ENCODE measurements at places on chromosomes 1 and 21.

DNA sequence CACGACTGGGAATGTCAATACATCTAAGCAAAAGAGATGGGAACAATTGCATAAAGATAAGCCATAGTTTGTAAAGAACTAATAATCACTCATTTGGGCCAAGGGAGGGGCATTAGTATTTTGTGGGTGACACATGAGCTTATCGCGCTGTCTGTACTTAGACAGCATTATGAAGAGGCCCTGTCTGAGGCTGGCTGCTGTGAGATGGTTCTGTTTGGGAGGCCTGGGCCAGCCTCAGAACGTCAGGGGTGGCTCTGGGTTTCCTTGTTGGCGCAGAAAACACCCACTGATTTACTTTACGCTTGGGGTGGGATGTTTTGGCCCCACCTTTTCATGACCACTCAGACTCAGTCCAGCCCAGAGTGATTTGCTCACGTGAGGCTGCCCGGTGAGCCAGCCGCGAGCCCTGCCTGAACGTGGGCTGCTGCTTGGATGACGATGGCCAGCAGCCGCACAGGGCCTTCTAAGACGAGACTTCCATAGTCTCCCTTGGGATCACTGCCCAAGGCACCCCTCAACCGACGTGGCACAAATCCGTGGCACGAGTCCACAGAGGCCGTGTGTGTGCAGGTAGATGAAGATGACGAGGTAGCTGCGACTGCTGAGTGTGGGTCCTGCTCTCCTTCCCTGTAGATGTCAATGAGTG, 18.7 kb downstream of the UMODL1 start:
- no peak for DNase-seq

GRCh38 chr1:51359879-51360278, 29.5 kb upstream of the TTC39A start:
- no peak for DNase-seq

DNA sequence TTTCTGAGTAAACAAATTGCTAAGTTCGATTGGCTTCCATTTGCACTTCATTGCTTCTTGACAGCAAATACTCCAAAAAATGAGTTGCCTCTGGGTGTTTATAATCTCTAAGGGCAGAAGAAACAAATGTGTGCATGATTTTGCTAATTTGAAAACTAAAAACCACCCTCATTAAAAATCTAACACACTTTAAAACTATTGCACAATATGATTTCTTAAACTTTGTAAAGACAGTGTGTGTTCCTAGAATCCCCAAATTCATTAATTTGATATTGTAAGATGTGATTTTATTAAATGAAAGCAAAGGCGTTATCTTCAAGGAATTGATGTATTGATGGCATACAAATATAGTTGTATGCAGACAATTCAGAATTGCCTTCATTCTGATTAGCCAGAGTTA, 350.9 kb downstream of the OLFM3 start:
- DNase-seq = no peak

GRCh38 chr1:185601189-185601588, 133.0 kb upstream of the HMCN1 start:
- DNase-seq = no peak

GRCh38 chr1:200737647-200738291, 924 bp upstream of the CAMSAP2 start:
- peak; percentile 31 for DNase-seq

DNA sequence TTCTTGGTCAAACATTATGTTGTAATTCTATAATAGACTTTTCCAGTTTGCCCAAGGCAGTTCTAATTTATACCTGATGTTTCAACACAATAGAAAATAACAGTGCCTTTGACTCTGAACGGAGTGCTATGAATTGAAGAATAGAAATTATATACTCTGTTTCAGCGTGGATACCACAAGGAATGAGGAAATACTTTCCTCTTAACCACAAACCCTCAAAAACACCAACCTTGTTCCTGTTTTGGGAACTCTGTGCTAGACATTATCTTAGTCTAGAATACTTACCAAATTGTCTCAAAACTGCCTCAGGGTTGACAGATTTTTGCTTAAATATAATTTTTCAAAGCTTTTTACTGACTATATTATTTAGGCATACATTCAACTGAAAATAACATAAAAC, 1629.3 kb downstream of the MRPL39 start:
- DNase-seq = peak; percentile 55

- DNase-seq = no peak
These were observed 531.8 kb upstream of the PRMT6 start for GRCh38 chr1:106524631-106525030.

GRCh38 chr1:11500881-11501280, 21.9 kb downstream of the DISP3 start:
- no peak for DNase-seq
